ENCODE measurements at places on chromosomes 2 and 18.

- no peak for DNase-seq
Observed at GRCh38 chr18:7170292-7170691, 52.7 kb upstream of the LAMA1 start.

DNA sequence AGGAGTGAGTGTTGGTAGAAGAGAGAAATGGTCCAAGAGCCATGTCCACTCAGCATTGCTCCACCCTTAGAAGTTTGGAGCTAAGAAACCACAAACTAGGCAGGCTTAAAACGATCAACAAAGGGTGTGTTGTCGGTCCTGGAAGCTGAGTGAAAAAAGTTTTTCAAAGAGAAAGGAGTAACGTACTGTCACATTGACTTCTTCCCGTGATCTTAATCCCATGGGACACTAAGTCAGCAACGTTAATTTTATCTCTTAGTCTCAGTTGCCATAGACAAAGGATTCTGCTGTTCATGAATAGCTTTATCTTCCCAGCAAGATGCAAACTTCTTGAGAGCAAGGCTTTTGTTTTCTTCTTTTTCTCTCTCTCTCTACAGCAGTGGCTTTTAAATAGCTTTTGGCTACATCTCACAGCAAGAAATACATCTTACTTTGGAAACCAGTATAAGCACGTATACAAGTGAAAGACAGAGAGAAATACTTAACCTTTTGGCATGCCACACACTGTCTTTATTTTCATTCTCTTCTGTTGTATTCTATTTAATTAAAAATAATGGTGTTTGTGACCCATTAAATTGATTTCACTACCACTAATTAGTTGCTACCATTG, 377.4 kb downstream of the TGIF1 start:
- DNase-seq, result no peak

GRCh38 chr18:76524900-76525698, 30.1 kb upstream of the ZNF516 start:
- DNase-seq, result no peak

DNA sequence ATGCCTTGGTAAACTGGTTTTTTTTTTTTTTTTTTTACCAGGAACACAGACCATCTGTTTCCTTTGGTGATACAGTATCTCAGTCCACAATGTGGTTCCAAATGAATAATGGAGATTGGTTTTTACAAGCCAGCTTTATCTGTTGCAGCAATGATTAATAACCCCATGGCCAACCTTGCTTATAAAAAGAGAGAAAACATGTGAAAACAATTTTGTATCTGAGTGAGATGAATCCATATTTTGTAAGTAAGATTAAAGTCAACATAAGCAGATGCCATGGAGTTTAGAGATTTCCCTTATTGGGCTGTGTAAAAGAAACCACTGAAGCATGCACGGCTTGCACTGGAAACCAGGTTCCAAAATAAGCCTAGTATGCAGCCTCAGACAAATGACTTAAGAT, 108.6 kb upstream of the CNTNAP5 start:
- DNase-seq, result no peak

DNA sequence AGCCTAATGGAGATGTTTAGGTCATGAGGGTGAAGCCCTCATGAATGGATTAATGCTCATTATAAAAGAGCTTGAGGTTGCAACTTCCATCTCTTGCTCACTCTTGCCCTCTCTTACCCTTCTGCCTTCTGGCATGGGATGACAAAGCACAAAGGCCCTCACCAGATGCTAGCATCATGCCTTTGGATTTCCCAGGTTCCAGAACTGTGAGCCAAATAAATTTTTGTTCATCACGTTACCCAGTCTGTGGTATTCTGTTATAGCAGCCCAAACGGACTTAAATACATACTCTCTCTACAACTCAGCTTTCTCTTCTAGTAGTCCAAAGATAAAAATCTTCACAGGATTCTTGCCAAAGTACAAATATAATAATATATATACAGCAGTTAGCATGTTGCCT, 75.8 kb downstream of the LNPK start:
- DNase-seq, result no peak

DNA sequence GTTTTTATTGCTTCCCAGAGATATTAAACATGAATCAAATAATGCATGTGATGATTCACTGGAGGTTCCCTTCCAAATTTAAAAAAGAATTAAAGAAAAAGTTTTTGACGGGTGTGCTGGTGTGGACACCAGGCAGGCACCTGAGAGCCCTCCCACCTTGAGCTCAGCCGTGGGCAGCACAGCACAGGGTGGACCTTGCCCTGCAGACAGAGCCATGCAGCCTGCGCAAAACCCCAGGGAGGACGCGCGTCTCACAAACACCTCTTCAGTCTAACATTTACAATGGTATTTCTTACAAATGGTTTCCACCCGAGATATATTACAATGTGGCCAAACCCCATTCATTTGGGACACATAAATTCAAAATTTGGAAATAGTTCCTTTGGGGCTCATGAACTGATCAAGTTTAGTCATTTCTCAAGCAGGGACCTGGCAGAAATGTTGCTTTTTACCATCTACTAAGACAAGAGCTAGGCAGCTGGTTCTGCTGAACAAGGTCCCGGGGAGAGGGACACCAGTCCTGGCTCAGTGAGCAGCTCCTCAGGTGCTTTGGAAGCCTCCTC, 45.4 kb downstream of the ODC1 start:
- DNase-seq, result no peak

GRCh38 chr2:28269019-28269784, 123.5 kb upstream of the FOSL2 start:
- DNase-seq, result no peak

GRCh38 chr2:15141211-15141610, 419.9 kb downstream of the NBAS start:
- DNase-seq, result no peak

GRCh38 chr2:176177580-176178037, 10.9 kb upstream of the HOXD1 start:
- DNase-seq, result no peak
